A375 (cell line): ENCODE measurements at places on chromosomes 4 and X. TPM values are rescaled to one million over a fixed set of nuclear protein-coding genes. Genes with fewer than 3 reads are reported as not detected.

The SORCS2 gene
- total RNA-seq: 0.49 and 0.77 TPM in 2 replicates

The GRIA3 gene
- not detected in 2 replicates for total RNA-seq

The ATOH1 gene
- not detected in 2 replicates for total RNA-seq

The CCDC158 gene
- total RNA-seq: not detected in 2 replicates

The CXorf49 gene
- total RNA-seq: not detected in 2 replicates

The NDUFA1 gene
- total RNA-seq: 115 and 146 TPM in 2 replicates

The MAGEA2 gene
- 80.6 and 90.5 TPM in 2 replicates for total RNA-seq

The MAGEA12 gene
- 115 and 120 TPM in 2 replicates for total RNA-seq

The GYPE gene
- not detected in 2 replicates for total RNA-seq

The PNCK gene
- 0.61 and 2.5 TPM in 2 replicates for total RNA-seq

The MAGIX gene
- 3.5 and 6.1 TPM in 2 replicates for total RNA-seq

The BMP3 gene
- total RNA-seq: not detected in 2 replicates

The MAGEA2B gene
- 45.3 and 46.0 TPM in 2 replicates for total RNA-seq

The SNCA gene
- 11.4 and 12.3 TPM in 2 replicates for total RNA-seq

The SLC25A5 gene
- 264 and 280 TPM in 2 replicates for total RNA-seq

The MFAP3L gene
- 1.1 and 1.2 TPM in 2 replicates for total RNA-seq
